Purkinje cell (primary cell): ENCODE measurements at places on chromosomes 11 and 22. TPM values are rescaled to one million over a fixed set of nuclear protein-coding genes. Genes with fewer than 3 reads are reported as not detected.

TPH1 gene
- polyA plus RNA-seq: 0.50 TPM in 1 of 2 replicates, not detected in the other

OR2D2 gene
- polyA plus RNA-seq: not detected in 2 replicates

MIAT gene
- 20.1 and 21.0 TPM in 2 replicates for polyA plus RNA-seq

TRIM29 gene
- not detected in 2 replicates for polyA plus RNA-seq

STK33 gene
- polyA plus RNA-seq: 3.4 and 6.0 TPM in 2 replicates

C22orf39 gene
- polyA plus RNA-seq: 46.1 and 46.3 TPM in 2 replicates

DUSP8 gene
- 0.60 and 0.62 TPM in 2 replicates for polyA plus RNA-seq

MAJIN gene
- 3.6 and 3.8 TPM in 2 replicates for polyA plus RNA-seq

RFPL1 gene
- not detected in 2 replicates for polyA plus RNA-seq

SCN3B gene
- polyA plus RNA-seq: 14.8 and 42.9 TPM in 2 replicates

PKNOX2 gene
- polyA plus RNA-seq: 0.36 and 2.1 TPM in 2 replicates

OR2AT4 gene
- not detected in 2 replicates for polyA plus RNA-seq
